Bronchial epithelial cell (primary cell): ENCODE measurements at places on chromosomes 5 and 9. TPM values are rescaled to one million over a fixed set of nuclear protein-coding genes. Genes with fewer than 3 reads are reported as not detected.

- DNase-seq: no peak
These were observed 199.4 kb downstream of the MEF2C start for GRCh38 chr5:88683506-88684135.

DNA sequence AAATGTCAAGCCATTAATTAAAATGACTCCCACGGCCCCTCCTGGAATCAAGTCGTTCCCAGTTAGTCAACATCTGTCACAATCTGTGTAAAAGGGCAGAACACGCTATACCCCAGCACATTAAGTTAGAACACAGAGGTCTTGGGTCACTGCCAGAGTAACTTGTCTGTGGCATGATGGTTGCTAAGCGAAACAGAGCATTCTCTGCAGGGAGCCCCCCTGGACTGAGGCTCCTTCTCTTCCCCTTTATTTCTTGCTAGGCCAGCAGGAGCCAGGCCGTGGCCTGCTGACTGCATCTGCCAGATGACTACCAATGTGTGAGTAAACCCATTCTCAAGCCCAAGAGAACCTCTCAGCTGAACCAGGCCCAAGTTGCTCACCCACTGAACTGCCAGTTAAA, 51.9 kb upstream of the ZBED3 start:
- peak; percentile 4 for DNase-seq

DNA sequence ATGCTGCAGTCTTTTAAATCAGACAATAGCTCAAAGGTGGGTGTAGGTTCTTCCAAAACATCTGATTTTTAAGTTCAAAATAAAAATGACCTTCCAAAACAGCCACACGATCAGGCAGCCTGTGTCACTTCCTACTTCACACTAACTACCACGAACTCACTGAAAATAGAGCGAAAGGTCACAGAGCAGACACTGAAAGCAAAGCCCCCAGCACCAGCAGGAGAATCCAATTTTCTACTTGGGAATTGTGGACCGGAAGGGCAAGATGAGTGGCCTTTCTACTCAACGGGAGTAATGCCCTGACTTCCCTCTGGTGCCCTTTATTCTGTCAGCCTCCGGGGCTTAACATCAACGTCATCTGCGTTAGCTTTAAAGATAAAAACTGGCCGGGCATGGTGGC, 107.8 kb upstream of the FAM120A start:
- no peak for DNase-seq

GRCh38 chr9:93649610-93650261, 73.4 kb downstream of the PHF2 start:
- no peak for DNase-seq

GCNT1 gene
- total RNA-seq: 3.7 and 4.5 TPM in 2 replicates

SLC22A4 gene
- total RNA-seq: 0.13 and 0.26 TPM in 2 replicates

CCDC192 gene
- not detected in 2 replicates for total RNA-seq
